ENCODE measurements at places on chromosomes 1 and 21.

- no peak for DNase-seq
Observed at GRCh38 chr1:10074059-10074851, 41.5 kb downstream of the UBE4B start.

DNA sequence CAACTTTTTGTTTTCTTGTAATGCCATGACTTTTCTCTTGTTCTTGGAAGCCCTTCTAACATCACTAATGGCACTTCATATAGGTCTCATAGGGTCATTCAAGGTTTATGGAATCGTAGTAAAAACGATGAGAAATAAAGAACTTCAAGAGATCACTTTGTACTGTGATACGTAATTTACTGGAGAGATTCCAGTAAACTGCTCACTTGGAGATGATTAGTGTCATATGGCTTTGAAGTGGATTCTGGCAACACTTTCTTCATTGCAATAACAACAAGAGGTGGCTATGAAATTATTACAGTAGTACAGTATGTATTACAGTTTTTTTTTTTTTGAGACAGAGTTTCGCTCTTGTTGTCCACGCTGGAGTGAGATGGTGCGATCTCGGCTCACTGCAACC is 103.4 kb downstream of the RUSC1 start:
- DNase-seq: no peak

DNA sequence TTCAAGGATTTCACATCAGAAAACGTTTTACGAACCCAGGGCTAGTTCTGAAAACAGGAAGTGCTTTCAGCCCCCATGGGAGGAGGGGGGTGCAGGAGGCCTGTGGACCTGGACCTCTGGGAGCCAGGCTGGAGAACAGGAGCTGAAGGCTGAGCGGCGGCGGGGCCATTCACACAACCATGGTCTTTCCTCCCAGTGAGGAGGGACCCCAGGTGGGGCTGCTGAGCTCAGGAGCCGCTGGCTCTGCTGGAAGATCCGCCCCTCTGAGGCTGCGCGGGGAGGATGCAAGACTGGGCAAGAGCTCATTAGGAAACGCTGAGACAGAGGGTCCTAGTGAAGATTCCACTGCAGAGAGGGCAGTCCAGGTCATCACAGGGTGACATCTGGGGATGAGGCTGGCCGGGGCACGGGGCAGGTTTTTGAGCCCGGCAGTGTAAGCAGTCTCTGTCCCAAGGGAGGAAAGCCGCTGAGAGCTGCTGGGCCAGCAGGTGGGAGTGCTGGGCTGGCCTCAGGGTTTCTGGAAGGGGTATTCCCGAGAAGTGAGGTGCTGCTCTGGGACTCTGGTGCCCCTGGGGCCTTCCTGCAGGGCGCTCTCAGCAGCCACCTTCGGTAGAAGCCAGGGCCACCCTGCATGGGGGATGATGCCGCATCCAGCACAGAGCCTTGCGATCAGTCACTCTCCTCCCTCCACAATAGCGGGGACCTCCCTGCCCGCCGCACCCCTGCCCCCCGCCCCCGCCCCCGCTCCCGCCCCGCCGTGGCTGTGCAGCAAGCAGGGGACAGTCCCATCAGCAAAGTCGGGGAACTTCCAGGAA is 7.5 kb downstream of the MX2 start:
- no peak for DNase-seq

DNA sequence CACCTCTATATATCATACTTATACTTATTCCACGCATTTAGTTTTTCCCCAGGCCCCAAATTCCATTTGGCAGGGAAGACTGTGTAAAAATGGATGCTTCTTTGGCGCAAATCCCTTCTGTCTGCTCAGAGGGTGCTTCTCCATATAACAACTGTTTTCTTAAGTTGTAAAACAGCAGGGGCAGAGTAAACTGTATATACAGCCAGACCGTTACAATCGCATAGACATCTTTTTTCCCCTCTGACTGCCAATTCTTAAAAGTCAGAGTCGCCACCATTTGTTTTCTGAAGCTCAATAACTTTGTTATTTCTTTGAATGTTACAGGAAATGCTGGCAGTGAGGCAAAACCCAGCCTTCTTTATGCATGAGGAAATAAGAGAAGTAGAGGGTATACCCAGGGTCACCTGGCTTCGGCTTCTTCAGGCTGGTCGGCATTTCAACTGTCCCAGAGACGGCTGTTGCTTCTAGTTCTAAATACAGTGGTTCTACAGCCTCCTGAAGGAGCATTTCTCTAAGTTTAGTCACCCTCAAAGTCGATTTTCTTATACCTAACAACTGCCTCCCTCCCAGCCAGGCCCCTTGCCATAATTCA is 188.4 kb downstream of the CLIC6 start:
- no peak for DNase-seq

DNA sequence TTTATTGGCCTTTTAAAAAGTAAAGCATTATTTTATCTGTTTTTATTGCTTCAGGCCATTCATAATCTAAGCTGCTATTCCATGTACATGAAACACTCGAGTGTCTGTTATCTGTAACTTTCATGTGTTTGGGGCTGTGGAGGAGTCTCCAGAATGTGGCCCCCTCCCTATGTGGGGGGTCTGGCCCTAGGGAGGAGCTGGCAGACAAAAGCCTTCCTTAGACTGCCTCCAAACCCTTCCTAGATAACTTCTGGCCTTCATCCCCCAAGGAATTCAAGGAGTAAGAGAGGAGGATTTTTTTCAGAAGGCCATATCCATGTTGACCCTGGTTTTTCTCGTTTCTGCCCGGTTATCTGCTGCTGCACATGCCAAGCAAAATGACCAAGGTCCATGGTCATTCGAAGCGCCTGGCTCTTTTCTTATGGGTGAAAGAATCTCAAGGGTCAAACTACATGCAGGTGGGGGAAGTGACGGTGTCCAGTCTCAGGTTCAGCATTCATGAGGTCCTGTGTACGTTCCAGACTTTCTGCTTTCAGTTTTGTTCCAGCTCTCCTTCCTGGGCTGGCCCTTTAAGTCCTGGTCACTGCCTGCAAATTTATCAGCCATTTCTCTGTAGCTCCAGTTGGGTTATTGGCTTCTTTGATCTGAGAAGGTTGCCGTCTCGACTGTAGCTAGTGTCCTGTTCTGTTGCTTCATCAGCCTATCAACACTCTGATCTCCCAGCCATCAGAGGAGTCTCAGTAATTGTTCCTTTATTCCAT is 8.3 kb downstream of the TENT5C start:
- DNase-seq: no peak

DNA sequence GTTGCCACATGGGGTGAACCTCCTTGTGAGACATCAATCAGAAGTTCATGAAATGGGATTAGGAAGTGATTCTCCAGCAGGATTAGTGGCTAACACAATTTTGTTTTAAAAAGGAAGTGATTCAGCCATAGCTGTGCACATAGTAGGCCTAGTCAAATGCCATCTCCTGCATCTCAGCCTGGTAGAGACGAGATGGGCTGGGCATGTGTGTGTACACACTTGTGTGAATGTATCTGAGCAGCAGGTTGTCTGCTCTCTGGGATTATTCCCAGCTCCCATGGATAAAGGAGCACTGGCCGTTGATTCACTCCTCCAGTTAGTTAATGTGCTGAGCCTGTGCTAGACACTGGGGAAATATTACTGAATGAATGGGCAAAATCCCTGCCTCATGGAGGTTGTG is 2.0 kb downstream of the FOXE3 start:
- no peak for DNase-seq

GRCh38 chr1:41363591-41364320 is 2.5 kb downstream of the FOXO6 start:
- DNase-seq: no peak

DNA sequence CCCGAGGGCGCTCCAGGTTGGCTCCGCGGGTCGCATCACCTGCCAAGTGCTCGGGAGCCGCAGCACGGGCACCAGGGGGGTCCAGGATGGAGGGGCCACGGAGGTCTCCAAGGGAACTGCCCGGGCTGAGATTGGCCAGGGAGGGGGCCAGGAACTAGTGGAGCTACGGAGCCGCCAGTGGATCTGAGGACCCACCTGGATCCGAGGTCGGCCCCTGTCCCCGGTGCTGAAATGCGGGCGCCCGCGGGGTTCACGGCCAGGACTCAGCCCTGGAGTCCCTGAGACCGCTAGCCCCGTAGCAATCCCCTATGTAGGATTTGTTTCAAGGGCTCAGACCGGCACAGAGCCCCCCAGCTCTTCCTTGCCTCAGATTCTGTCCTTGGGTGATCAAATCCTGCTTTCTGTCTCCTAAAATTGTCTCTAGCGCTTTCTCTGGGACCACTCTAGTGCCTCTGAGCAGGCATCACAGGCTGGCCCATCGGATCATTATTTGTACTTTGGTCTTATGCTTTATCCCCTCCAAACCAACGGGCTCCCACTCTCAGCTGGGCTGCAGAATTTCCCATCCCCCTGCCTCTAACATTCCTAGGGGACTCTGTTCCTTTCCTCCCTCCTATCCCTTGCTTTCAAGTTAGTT is 27.3 kb downstream of the KIAA2013 start:
- no peak for DNase-seq

GRCh38 chr1:204545202-204545601 is 29.0 kb downstream of the MDM4 start:
- DNase-seq: no peak

DNA sequence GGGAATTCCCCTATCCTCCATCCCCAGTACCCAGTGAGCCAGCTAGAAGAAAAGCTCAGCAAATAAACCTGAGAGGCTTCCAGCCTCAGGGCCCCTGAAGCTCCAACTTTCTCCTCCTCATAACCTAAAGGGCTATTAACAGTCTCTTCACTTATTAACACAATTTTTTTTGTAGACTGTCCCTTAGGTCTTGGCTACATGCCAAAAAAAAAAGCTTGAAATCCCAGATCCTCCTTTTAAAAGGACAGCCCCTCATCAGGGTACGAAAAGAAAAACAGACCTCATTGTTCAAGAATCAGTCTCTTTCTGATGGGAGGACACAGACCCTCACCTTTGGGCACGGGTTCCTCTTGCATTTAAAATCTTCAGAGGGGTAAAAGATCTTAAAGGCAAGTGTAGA is 72.8 kb upstream of the CD1D start:
- no peak for DNase-seq

- no peak for DNase-seq
Observed at GRCh38 chr21:46191686-46192575, 7.7 kb upstream of the SPATC1L start.

- DNase-seq: no peak
Observed at GRCh38 chr1:18932387-18932786, 24.1 kb downstream of the IFFO2 start.

DNA sequence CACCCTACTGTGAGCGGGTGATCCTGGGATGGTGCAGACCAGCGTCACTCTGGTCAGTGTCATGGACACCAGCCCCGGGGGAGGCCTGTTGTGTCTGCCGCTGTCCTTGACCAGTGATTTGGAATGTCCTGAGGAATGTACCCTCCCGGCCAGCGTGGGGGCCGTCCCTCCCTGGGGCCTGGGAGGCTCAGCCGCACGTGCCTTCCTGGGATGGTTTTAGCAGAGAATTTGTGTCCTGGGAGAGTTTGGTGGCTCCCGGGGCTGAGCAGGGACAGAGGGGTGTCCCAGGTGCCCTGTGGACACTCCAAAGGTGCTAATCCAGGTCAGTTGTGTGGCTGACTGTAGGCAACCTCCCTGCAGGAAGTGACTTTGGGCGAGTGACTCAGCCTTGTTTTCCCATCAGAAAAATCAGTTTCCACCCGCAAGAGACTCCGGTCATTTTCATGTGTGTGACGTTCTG is 6.2 kb downstream of the ARHGEF16 start:
- DNase-seq: no peak

GRCh38 chr21:45132841-45133573 is 58.6 kb downstream of the ADARB1 start:
- DNase-seq: no peak

GRCh38 chr1:89739013-89739843 is 81.6 kb upstream of the LRRC8D start:
- DNase-seq: no peak

- no peak for DNase-seq
Observed at GRCh38 chr1:152061952-152062351, 25.1 kb upstream of the S100A11 start.

DNA sequence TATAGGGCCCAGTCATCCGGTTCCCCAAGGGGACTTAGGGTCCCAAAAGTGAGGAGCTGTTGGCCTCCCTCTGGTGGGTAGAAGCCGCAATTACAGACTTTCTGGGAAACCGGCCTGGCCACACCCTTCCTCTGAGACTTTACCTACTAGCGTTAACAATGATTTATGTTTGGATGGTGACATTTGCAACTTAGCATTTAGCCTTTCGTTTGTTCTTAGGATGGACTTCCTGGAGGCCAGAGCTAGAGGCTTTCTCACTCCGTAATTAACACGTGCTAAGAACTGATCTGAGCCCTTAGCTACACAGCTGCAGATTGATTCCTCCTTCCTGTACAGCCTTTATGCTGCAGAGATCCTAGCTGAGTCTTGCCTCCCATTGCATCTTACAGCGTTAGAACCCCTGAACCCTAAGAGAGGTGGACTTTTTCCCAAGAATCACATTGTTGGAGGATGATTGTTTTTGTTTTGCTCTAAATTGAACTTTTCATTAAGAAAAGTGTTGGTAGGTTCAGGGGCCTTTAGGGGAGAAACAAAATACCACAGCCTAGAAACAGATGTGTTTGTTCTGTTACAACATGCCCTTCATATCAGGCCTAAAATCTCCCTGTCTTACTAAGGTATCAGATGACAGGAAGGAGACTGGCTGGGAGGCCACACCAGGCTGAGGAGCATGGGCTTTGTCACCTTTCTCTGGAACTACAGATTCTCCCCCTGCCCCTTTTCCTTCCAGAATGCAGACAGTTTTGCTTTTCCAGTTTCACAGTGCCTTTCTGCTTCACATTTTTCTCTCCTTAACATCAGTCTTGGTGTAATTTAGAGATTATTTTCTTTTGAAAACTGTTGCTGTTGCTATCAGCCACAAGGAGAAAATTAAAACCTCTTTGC is 1.9 kb downstream of the S100A11 start:
- no peak for DNase-seq

GRCh38 chr1:98264727-98265126 is 343.9 kb upstream of the DPYD start:
- DNase-seq: no peak

DNA sequence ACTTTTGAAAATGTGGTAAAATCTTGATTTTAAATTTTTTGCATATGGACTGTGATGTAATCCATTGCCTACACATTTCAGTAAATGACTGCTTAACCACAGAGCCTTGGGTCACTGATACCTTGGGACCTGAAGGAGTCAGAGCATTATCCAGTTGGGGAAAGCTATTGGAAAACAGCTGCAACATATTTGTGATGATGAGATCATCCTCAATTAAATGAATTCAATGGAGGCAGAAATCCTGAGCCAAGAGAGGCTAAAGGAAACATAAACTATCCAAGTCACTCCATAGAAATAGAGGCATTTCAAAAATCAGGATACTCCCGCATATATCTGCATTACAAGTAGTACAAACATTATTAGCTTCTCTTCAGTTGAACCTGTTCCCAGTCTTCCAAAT is 99.8 kb upstream of the PRMT6 start:
- DNase-seq: no peak

DNA sequence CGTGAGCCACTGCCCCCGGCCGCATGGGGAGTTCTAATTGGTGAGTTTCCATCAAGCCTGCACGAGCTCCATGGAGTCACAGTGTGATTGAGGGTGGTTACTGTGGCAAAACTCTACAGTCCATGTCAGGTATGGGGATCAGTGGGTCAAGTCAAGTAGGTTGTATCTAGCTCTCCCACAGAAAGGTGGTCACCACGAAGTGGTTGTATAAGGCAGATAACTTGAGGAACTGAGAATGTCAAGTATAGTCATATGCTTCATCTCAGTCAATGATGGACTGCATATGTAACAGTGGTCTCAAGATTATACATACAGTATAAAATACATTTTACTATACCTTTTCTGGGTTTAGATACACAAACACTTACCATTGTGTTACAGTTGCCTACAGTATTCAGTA is 348.6 kb upstream of the ZP4 start:
- no peak for DNase-seq

GRCh38 chr1:9388335-9389180 is 95.9 kb downstream of the SPSB1 start:
- no peak for DNase-seq

- no peak for DNase-seq
Observed at GRCh38 chr1:149928401-149928724, 760 bp upstream of the SF3B4 start.

Data from cerebellar nuclear complex (tissue), 1 donor.